ENCODE measurements at places on chromosomes 6 and 20.

DNA sequence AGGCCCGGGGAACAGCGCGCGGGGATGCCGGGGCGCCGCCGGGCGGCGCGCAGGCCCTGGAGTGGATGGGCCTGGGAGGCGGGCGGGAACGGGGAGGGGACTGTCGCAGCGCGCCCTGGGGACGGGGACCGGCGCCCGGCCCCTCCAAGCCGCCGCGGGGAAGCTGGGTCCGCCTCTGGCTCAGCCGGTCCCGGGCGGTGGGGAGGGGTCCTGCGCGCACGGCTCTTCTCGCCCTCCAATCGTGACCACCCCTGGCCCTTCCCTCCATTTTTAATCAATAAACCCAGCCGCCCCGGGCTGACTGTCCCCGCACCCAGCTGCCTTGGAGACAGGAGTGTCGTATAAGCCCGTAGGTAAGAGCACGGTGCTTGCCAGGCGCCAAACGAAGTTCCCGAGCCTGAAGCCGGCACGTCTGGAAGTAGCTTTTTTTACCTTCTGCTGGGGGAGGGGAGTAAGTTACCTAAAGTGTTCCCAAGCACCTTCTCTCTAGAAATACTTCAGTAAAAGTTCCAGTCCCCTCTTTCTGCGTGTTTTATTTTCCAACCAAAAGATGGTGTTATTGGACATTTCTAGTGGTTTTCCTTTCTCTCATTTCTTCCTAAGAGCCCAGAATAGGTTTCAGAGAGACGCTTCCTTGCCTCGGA lies 780 bp upstream of the TAF4 start:
- DNase-seq, result no peak

GRCh38 chr6:148520109-148520841 lies 177.6 kb downstream of the SASH1 start:
- no peak for DNase-seq

GRCh38 chr20:58906894-58907293 lies 54.4 kb downstream of the GNAS start:
- no peak for DNase-seq

DNA sequence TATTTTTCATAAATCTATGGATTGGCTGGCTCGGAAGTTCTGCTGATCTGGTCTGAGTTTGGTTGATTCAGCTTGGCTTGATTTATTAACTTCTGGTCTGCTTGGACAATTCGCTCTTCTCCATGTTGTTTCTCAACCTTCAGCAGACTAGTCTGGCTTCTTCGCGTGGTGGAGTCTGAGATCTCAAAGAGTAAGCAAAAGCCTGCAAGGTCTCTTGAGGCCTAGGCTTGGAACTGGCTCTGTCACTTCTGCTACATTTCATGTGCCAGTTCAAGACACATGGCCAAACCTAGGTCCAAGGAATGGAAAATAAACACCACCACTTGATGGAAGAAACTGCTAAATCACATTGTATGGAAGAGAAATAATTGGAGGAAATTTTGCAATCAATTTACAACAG lies 115.1 kb upstream of the JAG1 start:
- DNase-seq, result no peak

DNA sequence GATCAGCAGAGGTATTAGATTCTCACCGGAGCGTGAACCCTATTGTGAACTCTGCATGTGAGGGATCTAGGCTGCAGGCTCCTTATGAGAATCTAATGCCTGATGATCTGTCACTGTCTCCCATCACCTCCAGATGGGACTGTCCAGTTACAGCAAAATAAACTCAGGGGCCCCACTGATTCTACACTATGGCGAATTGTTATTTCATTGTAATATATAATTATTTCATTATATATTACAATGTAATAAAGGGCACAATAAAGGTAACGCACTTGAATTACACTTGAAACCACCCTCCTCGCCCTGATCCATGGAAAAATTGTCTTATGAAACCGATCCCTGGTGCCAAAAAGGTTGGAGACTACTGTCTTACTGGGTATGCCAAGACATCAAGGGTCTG lies 18.6 kb downstream of the PRKN start:
- no peak for DNase-seq

GRCh38 chr20:63343460-63344445 lies 17.4 kb downstream of the CHRNA4 start:
- DNase-seq, result no peak

GRCh38 chr6:81668615-81669047 lies 83.8 kb downstream of the TENT5A start:
- DNase-seq, result no peak

DNA sequence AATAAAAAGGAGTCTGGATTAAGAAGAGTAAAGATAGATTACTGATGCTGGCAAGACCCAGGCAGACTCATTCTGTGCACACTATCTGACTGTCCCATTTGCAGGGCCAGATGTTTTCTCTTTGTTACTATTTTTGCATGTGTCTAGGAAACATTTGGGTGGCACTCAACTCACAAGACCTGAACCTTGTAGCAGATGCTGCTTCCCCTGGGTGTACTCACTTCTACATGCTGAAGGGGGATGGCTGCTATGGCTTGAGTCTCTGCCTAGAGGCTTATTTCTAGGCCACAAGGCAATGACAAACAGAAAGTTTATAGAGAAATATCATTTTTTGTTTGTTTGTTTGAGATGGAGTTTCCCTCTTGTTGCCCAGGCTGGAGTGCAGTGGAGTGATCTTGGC lies 351.4 kb downstream of the FOXA2 start:
- no peak for DNase-seq

- DNase-seq, result no peak
Observed at GRCh38 chr6:146741609-146742008, 142.8 kb downstream of the ADGB start.

GRCh38 chr20:57647933-57648785 lies 27.9 kb upstream of the ZBP1 start:
- no peak for DNase-seq

- no peak for DNase-seq
Observed at GRCh38 chr20:701401-702129, 26.0 kb upstream of the SCRT2 start.
